Fibroblast of pulmonary artery (primary cell): ENCODE measurements at places on chromosomes 7 and 10.
A peak's percentile ranks its signal among the peaks of the same experiment; 100 is the strongest.

GRCh38 chr10:49324711-49325110, 25.7 kb downstream of the C10orf71 start:
- no peak for DNase-seq

- DNase-seq, result no peak
Observed at GRCh38 chr10:16184096-16184597, 252.7 kb upstream of the PTER start.

DNA sequence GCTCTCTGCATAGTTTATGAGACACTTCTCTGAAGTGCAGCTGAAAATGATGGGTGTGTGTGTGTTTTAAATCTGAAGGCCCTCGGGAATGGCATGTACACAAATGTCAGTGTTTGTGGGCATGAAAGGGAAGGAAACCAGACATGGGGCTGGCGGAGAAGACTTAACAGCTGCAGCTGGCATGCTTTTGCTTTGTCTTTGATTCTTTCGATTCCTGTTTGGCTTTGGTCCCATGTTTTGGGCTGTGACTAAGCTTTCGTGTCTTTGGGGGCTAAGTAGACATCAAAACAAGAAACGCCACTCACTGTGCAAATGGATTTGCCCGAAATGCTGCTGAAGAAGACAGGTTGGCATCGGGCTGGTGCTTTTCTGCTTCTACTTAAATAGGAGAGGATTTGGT, 179.3 kb downstream of the PFKFB3 start:
- DNase-seq, result peak; percentile 67

GRCh38 chr7:39417642-39418041, 148.6 kb upstream of the YAE1 start:
- DNase-seq, result no peak

DNA sequence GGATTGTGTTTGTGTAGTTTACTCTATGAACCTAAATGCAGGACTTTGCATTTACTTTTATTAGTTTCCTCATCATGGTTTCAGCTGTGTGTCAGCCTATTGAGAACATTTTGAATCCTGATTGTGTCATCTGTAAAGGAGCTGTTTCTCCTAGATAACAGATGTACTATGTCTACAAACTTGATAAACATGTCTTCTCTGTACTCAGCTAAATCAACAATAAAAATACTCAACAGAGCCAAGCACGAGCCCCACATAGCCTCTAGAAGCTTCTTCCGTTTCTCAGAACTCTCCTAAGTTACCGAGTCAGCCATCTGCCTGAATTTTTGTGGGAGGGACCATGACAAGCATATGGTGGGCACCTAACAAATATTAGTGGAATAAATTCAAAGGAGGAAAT, 234.7 kb downstream of the SKAP2 start:
- no peak for DNase-seq

DNA sequence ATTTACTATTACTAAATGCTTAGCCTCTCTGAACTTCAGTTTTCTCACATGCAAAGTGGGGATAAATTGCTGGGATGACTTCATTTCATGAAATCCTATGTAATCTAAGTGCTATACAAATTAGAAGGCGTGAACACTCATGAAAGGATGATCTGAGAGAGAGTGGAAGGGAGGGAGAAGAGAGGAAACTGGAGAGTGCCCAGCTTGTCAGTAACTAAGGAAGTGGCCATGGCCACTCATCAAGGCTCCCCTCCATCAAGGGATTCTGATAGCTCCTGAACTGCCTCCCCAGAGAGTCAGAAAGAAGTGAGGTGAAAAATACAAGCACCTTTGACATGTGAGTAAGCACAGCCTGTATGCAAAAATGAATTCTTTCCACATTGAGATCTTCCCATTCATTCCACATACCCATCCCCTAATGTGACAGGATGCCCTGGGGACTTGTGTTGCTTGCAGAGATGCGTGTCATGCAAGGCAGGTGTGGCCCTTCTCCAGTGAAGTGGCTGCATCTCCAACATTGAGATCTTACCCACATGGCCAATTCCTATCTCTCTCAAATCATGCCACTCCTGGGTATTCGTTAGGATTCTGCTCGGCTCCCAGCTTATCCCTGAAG, 76.5 kb upstream of the ITPRID1 start:
- DNase-seq, result no peak

DNA sequence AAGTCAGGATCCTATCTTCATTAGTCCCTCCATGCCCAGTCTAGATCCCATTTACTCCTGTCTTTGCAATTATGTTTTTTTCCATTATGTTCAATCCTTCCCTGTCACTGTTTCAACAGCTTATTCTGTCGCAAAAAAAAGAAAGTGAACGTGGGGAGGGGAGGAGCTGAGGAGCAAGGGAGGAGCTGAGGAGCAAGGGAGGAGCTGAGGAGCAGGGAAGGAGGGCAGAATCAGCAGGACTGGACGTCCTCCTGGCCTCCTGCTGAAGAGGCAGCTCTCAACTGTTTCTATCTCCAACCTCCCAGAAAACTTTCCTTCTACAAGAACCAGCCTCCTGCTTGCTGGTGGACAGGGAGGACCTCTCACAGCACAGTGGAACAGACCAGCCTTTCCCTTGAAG, 26.0 kb downstream of the LARP4B start:
- DNase-seq, result peak; percentile 37

DNA sequence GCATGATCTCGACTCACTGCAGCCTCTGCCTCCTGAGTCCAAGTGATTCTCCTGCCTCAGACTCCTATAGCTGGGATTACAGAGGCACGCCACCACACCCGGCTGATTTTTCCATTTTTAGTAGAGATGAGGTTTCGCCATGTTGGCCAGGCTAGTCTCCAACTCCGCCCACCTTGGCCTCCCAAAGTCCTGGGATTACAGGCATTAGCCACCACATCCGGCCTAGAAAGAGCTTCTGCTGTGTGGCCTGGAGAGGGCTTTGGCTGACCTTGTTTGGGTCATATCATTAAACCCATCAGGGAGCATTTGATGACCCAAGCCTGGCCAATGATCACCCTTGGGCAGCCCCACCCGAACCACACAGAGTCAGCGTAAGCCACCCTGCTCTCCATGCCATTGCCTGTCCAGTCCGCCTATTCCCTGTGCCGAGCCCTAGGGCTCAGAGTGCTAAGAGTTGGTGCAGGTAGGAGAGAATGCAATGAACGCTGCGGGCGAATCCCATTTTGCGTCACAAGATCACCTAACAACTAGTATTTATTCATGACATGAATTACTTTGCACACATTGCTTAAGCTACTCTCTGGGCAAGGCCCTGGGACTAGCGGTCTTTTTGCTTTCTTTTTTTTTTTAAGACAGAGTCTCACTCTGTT, 22.3 kb upstream of the GDI2 start:
- no peak for DNase-seq

DNA sequence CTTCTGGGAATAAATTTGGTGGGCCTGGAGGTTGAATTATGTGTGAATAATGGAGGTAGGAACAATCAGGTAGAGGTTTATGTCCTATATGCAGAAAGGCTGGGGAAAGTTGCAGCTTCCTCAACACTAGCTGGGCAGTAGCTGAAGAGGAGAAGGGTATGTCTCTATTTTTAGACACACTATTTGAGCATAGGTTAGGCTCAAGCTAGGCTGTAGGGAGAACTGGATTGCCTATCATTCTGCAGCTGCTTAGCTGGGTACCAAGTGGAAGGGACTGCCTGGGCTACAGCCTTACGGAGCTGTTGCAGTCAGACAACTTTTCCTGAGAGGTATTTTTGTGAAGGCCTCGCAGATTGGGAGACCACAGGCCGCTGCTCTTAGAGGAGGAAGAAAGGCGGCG, 67.9 kb downstream of the DENND11 start:
- no peak for DNase-seq

DNA sequence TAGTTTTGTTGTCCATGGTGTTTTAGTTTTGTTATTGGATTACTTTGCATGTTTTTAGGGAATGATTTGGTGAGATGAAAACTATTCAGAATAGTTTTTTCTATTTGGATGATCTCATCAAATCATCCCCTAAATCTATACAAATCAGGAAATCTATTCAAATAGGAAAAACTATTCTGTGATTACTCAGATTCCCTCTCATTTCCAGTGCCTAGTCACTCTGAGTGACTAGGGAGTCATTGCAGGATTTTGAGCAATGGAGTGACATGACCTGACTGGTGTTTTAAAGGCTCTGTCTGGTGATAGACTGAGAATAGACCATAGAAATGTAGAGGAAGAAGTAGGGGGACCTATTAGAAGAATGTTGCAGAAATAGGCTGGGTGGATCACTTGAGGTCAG, 72.4 kb downstream of the TPST1 start:
- DNase-seq, result no peak

DNA sequence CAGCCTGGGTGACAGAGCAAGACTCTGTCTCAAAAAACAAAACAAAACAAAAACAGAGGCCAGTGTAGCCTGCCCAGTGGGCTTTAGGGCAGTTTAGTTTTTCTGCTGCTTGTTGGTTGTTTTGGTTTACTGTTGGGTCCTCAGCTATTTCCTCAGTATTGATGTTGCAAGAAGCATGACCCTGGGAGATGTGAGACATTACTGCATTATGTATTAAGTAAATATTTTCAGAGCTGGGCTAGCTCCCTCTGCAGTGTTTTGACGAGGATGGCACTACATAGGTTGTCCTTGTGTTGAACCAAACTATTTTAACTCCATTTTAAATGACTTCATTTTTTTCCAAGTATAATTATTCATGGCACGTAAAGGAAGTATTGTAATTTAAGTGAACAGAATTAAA, 4.8 kb downstream of the AKAP9 start:
- DNase-seq, result peak; percentile 87

GRCh38 chr7:81626008-81626407, 143.8 kb downstream of the HGF start:
- DNase-seq, result peak; percentile 77

- no peak for DNase-seq
Observed at GRCh38 chr7:105408791-105409410, 20.2 kb upstream of the SRPK2 start.

DNA sequence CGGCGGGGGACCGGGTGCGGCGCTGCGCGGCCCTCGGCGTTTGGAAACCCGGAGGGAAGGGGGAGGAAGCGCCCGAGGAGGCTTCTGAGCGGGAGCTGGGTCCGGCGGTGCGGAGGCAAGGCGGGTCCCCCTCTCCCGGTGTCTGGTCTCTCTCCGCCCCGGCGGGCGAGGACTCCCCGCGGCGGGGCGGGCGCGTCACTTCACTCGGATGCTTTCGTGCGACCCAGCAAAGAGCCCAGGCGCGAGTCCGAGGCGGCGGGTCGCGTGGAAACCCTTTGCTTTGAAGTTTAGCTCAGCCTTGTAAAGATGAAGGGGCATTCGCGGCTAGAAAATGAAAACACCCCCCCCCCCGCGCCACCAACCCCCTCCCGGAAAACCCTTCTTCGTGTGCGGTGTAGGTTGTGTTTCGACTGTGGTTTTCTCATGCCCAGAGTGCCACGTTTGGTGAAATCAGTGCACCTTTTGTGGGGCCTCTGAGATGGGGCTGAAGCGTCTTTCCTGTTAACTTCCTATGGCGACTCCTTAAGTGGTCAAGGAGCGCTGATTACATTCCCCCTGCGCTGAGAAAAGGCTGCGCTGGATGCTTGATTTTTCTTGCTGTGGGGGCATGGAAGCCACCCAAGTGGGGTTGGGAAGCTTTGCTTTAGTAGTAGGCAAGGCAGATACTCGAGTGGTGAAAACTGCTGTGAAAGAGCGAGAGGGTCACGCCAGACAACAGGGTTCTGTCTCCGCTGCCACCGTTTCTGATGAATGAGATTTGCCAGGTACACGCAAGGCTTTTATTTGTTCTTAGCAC, 876 bp downstream of the GNAI1 start:
- peak; percentile 29 for DNase-seq

DNA sequence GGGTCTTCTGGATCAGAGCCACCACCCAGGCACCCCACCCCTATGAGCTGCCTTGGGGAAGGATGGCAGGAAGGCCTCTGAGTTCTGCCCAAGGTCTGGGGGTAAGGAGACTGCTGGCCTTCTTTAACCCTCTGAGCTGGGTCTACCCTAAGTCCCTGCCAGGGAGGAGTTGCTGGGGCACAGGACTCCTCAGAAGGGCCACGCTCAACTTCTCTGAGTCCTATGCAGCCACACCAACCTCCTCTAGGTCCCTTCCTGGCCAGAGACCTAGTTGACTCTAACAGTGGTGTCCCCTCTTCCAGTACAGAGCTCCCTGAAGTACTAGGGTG, 2.6 kb upstream of the NEURL1 start:
- no peak for DNase-seq

- no peak for DNase-seq
Observed at GRCh38 chr7:55005241-55005851, 13.5 kb upstream of the EGFR start.

DNA sequence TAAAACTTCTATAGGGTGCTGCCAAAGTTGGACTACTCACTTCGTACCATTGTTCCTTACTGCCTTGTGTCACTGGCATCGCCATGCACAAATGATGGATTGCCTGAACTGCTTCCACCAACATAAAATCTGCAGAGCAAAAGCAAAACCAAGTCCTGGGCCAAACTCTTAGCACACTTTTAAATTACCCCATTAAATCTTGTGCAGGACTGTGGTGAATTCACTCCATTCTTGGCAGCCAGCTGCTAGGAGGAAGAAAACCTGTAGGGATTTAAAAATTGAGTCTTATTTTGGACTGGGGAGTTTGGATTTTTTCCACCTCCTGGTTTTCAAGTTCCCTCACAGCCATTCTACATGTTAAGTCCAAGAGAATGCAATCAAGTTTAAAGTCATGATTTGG, 646.9 kb downstream of the SORCS3 start:
- no peak for DNase-seq

DNA sequence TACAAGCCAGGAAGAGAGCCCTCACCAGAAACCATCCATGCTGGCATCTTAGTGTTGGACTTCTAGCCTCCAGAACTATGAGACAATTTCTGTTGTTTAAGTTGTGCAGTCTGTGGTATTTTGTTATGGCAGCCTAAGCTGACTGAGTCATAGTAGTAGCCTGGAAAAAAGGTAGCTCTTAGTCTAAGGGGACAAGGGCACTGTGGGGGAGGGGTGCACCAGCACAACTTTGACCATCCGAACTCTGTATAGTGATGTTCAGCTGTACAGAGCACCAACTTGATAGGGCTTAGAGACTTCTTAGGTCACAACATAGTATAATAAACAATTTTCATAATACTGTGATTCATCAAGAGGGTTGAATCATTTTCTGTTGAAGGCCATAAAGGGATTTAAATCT, 14.3 kb downstream of the EIF4EBP2 start:
- peak; percentile 40 for DNase-seq

DNA sequence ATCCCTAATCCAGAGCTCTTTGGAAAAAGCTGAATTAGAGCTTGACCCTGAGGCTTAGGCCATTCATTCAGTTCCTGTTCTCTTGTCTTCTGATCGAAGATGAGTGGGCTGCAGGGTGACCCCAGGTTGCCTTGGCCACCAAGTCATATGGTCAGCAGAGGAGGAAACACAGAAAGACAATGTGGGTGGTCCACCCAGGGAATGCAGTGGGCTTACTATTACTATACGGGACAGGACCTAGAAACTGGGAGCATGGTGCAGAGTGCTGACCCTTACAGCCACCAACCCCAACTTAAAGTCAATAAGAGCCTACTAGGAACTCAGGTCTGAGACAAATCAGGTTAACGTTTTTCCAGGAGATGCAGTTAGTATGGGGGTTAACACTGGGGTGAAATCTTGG, 200.5 kb downstream of the HERPUD2 start:
- DNase-seq, result no peak

- DNase-seq, result no peak
Observed at GRCh38 chr7:105654095-105654686, 72.9 kb upstream of the EFCAB10 start.
